Stimulated activated naive CD4-positive, alpha-beta T cell treated with Interleukin-2 at 50 U/mL for 16 hours (primary cell): ENCODE measurements at places on chromosomes 2 and 18.

DNA sequence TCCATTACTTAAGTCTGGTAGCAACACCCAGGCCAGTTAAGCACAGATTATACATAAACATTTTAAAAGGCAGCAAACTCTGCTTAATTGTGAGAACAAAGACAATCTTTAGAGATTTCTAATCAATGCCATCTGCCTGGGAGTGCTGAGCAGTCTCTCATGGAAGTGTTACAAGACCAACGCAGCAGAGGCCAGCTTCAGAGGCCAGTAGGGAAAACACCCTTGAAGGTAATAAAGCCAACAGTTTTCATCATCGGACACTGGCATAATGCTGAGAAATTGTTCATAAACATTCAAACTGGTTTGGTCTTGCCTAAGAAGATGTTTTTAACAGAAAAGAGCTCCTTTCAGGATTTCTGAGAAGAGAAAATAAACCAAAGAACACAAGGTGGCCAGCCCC lies 35.0 kb downstream of the EPB41L3 start:
- no peak for DNase-seq

DNA sequence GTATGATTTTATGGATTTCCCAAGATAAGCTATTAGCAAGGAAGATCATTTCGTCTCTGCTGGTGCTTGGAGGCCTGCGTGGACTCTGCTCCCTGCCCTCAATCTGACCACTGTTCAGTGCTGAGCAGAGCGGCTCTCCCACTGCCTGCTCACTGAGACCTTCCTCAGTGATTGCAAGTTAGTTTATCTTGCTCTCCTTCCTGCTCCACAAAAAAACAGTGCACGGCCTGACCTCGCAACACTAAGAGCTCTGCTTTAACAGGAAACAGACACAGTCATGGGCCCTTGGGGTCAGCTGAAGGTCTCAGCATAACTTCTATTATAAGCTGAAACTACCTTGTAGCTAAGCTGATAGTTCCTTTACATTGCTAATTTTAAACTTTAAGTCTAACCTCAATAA lies 53.1 kb downstream of the PRELID3A start:
- DNase-seq = no peak

DNA sequence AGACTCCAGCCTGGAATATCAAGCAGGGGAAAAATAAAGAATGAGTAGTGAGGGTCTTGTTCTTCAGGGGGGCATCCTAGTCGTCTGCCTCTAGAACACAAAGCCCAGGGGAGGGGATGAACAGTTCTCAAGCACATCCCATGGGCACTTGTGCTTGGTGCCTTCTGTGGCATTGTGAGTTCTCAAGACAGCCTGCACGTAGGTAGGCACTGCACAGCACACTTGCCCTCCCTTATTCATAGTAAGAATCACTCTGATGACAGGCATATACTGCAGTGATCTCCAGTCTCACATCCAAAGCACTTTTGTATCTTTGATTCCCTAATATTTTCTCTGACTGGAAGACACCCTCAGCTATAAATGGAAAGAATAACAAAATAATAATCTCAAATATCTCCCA lies 104.7 kb upstream of the CNGA3 start:
- DNase-seq = no peak

DNA sequence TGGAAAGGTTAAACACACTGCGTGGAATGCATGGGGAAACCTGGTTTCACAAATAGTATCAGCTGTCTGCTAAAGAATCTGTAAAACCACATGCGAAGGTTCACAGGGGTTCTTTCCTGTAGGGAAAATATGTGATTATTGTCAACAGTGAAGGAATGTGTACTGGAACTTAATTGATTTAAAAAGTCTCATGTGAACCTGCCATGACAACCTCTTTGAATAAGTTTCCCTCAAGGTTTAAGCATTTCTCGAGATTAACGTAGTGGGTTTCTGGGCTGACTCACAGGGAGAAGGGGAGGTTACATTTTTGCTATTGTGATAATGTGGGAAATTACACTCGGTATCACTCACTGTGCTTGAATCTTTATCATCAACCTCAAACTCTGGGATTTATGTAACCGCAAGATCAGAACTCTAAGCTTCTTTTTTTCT lies 28.2 kb upstream of the IL1R1 start:
- peak; percentile 24 for DNase-seq

GRCh38 chr2:142323206-142323605 lies 192.4 kb upstream of the LRP1B start:
- DNase-seq = no peak

- no peak for DNase-seq
Observed at GRCh38 chr2:104286841-104287240, 567.1 kb upstream of the POU3F3 start.

DNA sequence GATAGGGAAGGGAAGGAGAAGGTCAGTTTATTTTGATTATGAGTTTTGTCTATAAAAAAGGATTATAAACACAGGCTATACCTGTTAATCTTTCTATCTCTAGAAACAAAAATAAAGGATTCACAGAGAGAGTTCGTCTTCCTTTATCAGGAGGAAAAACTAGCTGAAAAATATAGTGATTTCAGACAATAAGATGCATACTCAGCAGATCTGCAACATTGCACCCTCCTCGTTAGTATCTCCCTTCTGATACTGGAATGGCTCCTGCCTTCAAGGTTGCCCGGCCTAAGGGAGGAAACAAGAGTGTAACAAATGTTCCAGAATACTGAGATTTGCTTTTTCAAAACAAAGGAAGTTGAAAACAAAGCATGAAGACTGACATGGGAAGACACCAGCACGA lies 48.7 kb upstream of the LRATD1 start:
- DNase-seq = no peak

- no peak for DNase-seq
Observed at GRCh38 chr2:10668402-10669012, 21.3 kb downstream of the NOL10 start.

DNA sequence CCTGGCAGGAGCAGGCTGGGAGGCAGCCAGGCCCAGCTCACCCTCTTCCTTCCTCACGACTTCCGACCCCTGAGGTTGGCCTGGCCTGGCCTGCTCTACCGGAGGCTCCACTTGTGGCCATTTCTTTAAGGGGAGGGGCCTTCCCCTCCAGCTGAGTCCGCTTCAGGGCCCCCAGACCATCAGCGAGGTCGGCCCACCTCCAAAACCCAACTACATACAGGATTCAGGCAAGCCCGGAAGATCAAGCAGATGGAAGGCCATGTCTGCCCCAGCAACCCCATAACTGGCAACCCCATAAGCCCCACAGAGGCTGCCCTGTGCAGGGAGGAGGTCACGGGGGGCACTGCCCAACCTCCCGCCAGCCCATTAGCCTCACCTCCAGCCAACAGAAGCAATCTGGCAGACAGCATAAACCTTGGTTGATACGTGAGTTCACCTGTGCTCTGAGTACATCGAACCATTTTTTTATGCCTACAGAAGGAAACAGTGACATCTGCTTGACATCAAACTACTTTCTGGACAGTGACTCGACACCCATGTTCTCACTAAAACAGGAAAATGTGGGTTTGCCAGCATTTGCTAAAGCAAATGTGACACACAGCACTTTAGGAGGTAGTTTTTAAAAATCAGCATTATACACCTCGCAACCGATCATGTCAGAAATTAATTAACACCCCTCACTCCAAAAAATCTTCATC lies 98.9 kb downstream of the EIPR1 start:
- DNase-seq = no peak

- DNase-seq = no peak
Observed at GRCh38 chr2:172488556-172488955, 61.2 kb downstream of the ITGA6 start.

DNA sequence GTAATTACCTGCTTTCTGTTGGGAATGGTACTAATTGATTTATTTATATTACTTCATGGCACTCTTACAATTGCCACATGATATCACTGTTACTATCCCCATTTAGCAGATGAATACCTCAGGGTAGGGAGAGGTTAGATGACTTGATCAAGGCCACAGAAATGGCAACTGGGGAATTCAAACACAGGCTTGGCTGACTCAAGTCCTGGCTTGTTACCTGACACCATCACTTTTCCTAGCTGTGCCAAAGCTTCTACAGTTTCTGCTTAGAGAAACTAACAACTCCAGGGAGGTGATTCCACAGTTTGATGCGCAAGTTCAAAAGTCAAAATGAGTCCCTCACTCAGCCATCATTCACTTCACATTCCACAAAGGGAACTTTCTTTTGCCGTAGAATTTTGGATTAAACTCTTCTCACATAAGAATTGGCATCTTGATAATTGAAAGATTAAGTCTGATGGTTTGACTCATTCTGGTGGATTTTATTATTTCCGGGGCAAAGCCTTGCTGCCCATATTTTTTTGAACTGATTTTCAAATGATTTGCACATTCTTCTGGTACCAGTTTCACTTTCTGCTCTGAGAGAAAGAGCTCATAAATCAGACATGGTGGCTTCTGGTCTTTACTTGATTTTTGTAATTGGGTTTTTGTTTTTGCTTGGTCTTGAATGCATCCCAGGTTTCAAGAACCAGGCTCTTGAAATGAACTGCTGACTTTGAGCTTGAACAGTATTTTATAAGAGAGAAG lies 656.8 kb downstream of the BCL11A start:
- no peak for DNase-seq

- DNase-seq = no peak
Observed at GRCh38 chr2:71796174-71796593, 342.8 kb downstream of the DYSF start.

GRCh38 chr2:118123561-118124232 lies 35.4 kb downstream of the INSIG2 start:
- DNase-seq = no peak

DNA sequence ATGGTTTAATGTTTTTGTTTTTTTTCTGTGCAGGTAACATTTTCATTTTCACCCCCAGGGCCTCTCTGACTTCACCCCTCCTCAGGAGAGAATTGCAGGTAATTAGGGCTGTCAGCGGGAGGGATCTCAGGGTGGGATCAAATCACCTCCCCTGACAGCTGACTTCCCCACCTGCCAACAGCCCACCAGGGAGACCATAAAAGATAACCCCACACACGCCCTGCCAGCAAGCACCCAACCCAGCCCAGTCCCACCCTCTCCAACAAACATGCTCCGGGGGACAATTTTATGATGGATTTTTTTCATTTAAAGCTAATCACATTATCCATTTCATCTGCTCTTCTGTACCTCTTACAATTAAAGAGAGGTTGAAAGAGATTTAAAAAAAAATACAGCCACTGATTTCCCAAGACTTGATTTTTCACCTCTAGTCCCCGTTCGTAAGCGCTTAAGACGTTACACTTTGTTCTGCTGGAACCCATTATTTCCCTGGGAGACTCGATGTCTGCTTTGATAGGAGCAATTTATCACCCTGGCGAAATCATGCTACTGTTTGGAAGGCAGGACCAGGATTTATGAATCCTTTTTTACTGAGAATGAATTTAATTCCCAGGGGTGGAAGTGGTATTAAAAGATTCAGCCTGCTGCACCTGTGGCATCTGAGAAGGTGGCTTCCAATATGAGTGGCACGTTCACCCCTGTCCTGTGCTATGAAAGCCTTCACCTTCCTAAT lies 232.9 kb upstream of the ID2 start:
- no peak for DNase-seq

GRCh38 chr2:152411154-152411553 lies 76.2 kb downstream of the FMNL2 start:
- DNase-seq = no peak

DNA sequence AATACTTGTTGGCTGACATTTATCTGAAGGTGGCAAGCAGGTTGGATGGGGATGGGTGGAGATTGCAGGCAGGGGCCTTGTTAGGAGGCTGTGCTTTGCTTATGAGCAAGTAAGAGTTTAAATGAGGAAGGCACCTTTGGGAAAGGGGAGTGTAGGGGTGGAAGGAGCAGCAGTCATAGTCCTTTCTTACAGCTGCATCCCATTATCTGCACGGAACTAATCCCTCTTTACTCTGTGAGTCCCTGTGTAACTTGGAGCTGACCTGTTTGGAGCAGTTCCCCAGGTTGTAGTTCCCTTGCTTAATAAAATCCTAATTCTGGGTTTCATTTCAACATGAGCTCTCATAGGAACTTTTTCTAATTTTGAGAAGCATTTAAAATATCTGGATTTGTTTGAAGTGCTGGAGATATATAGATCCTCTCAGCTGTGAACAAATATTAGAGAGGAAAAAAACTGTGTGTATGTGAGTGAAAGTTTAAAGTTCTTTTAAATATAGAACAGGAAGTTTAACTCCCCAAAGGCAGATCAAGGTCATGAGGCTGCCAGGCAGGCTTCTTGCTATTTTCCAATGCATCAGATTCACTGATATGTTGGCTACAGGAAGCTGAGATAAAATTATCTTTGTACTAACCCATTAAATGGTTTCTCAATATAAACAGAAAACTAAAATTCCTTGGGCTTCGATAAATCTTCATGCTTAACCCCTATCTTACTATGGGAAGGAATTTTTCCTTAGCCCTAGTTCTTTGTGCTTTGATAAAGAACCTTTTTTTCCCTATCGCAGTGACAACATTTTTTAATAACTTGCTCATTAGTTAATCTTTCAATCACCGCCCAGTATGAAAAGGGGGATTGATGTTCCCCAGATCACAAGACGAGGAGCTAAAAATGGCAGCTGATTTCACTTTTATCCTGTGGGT lies 104.6 kb upstream of the EML6 start:
- no peak for DNase-seq

DNA sequence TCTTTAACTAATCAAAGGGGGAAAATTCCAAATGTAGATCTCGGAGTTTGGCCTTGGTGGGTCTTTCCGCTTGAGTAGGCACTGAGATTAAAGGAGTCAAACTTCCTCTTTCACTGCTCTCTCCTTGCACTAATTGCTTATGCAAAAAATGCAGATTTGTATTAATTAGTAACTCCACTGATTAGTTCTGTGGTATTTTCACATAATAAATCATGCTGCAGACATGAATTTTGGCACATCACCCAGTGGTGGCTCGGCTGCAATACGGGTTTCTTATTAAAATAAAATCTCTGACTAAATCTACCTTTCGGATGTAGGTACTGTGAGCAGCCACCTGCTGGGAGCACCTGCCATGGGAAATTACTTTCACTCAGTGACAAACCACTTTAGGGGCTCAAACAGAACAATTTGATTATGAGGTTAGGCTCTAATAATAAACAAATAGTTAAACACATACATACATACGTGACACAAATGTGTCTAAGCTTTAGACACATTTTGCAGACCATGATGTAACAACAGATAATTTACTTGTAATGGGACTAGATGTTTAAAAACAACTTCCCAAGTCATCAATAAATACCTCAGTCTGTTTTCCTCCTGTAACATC lies 6.4 kb upstream of the NEUROD1 start:
- no peak for DNase-seq

DNA sequence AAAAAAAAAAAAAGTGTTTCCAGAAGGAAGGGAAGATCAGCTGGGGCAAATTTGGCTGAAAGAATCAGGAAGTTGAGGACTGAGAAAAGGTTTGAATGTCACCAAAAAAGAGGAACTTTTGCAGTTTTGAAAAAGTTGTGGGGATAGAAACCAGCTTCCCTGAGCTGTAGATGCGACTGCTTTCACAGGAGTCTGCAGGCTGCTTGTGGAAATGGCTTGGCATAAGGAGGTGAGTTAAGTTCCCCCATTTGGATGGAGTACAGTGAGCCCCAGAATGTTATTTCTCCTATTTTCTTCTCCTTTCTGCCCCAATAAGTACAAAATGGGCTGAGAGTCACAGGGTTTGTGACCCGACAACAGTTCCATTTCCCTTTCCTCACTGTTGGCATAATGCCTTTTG lies 16.5 kb upstream of the ME2 start:
- no peak for DNase-seq

GRCh38 chr2:197339496-197340220 lies 29.1 kb upstream of the ANKRD44 start:
- no peak for DNase-seq

- no peak for DNase-seq
Observed at GRCh38 chr2:158905784-158906183, 62.7 kb upstream of the TANC1 start.
